ENCODE measurements at places on chromosomes 13 and 19. TPM values are rescaled to one million over a fixed set of nuclear protein-coding genes. Genes with fewer than 3 reads are reported as not detected.

The ZNF229 gene
- total RNA-seq = 1.6 TPM

The SPTBN4 gene
- total RNA-seq = 3.8 TPM

The APOC4 gene
- not detected for total RNA-seq

The CEACAM4 gene
- total RNA-seq = not detected

The RXFP2 gene
- total RNA-seq = 0.42 TPM

Data from gastrocnemius medialis (tissue), 4 donors.